ENCODE measurements at places on chromosomes 5 and 9.
A peak's percentile ranks its signal among the peaks of the same experiment; 100 is the strongest.

DNA sequence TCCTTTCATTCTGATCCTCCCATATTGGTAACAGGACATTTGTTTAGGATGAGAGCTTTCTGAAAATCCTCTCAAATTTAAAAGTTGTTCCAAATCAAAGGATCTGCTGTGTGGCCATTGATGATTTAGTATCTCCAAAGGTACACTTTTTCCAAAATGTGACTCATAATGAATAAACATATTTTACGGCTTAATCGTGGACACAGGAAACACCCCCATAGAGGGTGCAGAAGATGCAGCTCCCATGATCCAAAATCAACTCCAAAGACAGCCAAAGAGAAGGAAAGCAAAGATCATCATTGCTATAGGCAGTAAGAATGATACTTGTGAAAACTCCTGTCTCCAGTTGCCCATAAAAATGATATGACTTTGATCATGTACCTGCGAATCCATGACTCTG is 239.7 kb downstream of the PIK3R1 start:
- DNase-seq = no peak

- peak; percentile 65 for DNase-seq
Measured at GRCh38 chr9:17134396-17135294, at the start of gene CNTLN. TSS of gene CNTLN (plus strand) at chr9:17135040. CDS start at chr9:17135066, 26 bp downstream.

DNA sequence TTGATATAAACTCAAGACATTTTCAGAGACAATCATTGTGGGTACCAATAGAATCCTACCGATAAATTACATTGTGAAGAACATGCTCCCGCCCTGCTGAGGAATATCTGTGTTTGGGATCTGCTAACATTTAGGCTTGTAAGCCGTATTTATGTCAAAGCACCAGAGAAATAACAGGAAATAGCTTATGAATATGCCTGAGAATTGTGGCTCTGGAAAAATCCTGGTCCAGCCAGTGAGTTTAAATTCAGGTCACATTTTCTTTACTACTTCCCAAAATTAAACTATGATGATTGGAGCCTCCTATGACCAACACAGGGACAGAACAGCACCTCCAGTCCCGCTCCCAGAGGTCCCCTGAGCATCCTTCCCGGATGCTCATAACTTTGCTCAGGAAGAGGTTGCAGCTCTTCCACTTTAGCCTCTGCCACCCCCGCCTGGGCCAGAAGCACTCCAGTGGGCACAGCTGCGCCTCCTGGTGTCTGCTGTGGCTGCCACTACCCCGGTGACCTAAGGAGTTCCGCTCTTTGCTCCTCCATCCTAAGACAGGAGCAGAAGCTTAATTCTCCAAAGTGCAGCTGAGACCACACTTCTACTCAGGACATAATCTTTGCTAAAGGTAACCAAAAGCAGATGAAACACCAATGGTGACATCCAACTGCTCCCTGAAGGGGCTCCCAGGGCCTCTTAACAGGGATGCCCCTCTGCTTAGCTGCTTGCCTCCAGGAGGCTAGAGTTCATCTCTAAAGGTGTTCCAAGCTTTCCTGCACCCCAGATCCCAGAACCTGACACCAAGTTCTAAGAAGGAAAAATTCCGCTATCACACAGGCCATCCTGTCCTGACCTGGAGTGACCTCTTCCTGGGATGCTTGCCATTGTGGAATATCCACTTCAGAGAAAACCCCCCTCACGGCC is 58.8 kb downstream of the SLC1A1 start:
- DNase-seq = peak; percentile 3

DNA sequence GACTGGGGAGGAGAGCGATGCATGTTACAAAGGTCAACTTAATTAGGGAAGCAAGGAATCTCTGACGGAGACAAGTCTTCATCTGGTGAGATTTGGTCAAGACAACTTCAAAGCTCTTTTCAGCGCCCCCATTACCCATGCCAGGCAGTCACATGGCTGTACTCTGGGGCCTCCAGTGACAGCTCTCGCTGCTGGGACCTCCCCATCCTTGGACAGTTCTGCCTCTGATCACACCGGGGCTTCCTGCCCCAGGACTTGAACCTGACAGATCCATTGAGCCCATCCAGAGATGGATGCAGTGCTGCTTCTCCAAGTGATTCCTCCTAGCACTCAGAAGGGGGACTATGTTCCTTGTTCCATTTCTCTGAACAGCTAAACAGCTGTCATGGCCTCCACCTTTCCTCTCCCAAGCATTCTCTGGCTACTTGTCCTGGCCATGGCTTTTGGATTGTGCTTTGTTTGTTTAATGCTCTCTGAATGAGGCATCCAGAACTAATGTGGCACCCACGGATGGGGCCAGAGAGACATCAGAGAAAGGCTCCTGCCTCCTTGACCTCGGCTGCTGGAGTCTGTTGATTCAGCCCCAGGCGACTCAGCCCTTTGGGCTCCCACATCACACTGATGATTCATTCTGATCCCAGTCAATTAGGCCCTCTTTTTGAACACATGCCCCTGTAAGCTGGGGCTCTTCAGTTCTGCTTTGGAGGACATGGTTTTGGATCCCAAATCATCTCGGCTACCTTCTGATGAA is 122.1 kb upstream of the ADAMTS16 start:
- no peak for DNase-seq

- DNase-seq = no peak
Measured at GRCh38 chr5:78587081-78587774, 61.3 kb downstream of the LHFPL2 start.

DNA sequence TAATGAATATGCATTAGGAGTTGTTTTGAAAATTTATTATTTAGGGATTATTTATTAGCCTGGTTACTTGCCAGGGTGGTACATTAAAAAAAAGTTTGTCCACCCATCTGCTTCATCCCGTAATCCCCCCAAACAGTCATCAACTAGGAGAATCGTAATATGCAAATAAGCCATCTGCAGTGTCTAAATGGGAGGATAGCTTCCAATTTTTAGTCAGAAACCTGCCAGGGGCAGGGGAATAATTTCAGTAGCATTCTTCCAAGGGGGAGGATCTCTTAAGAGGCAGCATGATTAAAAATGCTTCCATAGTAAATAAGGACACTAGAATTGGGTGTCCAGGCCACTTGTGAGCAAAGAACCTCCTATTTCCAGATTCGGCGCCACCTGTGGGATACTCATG is 43.3 kb downstream of the SH3GL2 start:
- DNase-seq = no peak

DNA sequence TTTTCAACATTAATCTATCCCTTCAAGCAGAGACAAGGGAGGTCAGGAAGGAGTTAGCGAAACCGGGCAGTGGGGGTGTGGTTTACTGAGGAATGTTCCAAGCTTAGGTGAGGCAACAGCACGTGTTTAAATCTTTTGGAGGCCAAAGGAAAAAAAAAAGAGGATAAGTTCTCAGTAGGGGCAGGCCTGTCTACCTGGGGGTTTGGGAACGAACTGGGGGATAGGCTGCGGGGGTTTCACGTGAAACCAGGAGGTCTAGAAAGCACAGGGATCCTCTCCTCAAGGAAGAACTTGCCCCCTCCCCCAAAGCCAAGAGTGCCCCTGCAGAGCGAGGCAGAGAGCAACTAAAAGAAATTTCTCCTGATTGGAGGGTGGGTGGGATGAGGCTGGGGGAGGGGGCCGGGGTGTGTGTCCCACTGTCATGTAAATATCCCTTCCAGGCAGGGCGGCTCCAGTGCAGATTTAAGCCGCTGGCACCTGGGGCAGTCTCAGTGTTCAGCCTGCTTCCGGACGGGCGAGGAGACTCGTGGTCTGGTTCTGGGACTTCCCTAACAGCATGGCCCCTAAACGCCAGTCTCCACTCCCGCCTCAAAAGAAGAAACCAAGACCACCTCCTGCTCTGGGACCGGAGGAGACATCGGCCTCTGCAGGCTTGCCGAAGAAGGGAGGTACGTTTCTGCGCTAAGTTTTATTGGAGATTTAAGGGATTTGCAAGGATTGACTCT is 5.5 kb upstream of the SET start:
- no peak for DNase-seq

DNA sequence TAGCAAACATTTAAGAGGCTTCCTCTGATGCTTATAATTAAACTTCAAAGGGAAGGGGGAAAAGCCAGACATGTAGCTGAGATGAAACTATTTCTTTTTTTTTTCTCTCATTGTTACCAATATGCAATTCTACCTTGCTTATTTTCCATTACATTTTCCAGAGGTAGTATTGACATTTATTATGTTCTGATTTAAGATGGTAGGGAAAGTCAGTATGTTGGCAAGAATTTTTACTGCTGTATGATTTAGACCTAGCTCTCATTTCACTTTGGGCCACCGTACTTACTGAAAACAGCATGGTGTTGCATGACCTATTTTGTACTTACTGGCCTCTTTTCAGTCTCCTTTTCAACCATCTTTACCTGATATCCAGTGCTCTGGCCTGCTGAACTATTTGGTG is 9.6 kb upstream of the SPINK6 start:
- no peak for DNase-seq

DNA sequence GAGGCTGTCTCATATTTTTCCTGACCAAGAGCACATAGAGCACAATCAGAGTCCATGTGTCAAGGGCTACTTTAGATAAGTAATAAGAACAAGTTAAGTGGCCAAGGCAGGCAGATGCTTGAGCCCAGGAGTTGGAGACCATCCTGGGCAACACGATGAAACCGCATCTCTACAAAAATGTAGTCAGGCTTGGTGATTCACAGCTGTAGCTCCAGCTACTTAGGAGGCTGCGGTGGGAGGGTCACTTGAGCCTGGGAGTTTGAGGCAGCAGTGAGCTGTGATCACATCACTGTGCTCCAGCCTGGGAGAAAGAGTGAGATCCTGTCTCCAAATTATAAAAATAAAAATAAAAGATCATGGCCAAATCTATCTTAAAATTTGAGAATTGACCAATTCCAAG is 767.9 kb upstream of the CTNND2 start:
- DNase-seq = no peak

DNA sequence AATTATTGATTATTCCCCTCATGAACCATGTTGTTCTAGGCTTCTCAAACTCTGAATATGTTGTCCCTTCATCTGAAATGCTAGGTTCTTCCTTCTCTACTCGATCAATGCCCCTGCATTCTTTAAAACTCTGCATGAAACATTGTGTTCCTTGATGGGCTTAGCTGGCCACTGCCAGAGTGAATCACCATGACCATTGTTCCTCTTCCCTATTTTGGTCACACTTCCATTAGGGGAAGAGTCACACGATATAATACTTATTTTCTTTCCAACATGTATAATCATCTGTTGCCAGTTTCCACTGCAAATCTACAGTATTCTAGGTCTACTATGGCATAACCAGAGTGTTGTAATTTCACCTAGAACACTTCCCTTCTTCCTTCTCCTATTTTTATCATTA is 247.9 kb downstream of the TRPM3 start:
- DNase-seq = no peak

All from stimulated activated CD8-positive, alpha-beta memory T cell treated with anti-CD3 and anti-CD28 coated beads, Interleukin-2, amount 100 ng/mL, for 48 hours (primary cell).